ENCODE measurements at places on chromosomes 11 and 22. TPM values are rescaled to one million over a fixed set of nuclear protein-coding genes. Genes with fewer than 3 reads are reported as not detected.

Gene BBS1
- total RNA-seq: 23.7 TPM

Gene OR4C12
- not detected for total RNA-seq

Gene TPH1
- total RNA-seq: 0.13 TPM

Gene MMP1
- total RNA-seq: 0.34 TPM

GRCh38 chr22:47281126-47282106 lies 519.0 kb downstream of the TBC1D22A start:
- H3K36me3 ChIP-seq: no peaks in the 10 kb centered on the region
- H3K4me1 ChIP-seq: no peaks in the 10 kb centered on the region
- DNase-seq: no peak

DNA sequence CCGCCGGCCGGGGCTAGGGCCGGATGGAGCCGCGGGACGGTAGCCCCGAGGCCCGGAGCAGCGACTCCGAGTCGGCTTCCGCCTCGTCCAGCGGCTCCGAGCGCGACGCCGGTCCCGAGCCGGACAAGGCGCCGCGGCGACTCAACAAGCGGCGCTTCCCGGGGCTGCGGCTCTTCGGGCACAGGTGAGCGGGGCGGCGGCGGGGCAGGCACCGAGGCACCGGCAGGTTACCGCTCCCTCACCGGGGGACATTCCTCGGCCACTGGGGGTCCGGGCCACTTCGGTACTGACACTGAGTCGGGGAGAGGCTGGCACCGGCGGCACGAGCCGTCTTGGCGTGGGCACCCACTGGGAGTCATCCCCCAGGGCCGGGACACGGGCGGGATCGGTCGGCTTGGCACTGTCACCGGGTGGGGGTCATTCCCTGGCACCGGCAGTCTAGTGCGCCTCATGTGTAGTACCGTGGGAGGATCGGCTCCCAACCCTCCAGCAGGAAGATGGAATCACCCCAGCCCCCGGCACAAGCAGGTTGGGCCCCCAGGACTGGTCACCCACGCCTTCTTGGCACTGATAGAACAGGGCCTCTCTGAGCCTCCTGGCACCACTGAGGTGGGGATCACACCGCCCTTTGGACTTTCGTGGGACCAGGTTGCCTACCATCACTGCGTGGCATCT lies 511 bp downstream of the DGKZ start:
- H3K27ac ChIP-seq: peak overlapping the region; percentile 63
- peak; percentile 78 for DNase-seq
- peak overlapping the region; percentile 76 for H3K4me3 ChIP-seq
- H3K27me3 ChIP-seq: no peaks in the 10 kb centered on the region
- no peaks in the 10 kb centered on the region for H3K36me3 ChIP-seq
- H3K4me1 ChIP-seq: no peaks in the 10 kb centered on the region

DNA sequence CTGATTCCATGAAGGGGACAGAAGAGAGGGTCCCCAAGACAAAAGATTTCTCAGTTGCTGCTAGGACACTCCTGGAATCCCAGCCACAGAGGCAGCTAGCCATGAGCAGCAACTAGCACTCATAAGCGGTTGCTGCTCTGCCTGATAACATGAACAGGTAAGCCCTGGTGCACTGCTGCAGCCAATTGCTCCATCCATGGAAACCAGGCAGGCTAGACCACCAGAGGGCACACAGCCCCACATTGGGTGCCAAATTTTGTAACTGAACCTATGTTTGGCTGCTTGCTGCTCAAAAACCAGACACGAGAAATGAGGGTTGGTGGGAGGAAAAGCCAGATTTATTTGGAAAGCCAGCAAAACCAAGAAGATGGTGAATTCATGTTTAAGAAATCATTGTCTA lies 21.9 kb upstream of the QSER1 start:
- no peaks in the 10 kb centered on the region for H3K36me3 ChIP-seq
- H3K4me3 ChIP-seq: no peak overlapping the region
- DNase-seq: peak; percentile 10
- peaks cover 6% of the 10 kb centered on the region for H3K27me3 ChIP-seq
- H3K27ac ChIP-seq: no peak overlapping the region

DNA sequence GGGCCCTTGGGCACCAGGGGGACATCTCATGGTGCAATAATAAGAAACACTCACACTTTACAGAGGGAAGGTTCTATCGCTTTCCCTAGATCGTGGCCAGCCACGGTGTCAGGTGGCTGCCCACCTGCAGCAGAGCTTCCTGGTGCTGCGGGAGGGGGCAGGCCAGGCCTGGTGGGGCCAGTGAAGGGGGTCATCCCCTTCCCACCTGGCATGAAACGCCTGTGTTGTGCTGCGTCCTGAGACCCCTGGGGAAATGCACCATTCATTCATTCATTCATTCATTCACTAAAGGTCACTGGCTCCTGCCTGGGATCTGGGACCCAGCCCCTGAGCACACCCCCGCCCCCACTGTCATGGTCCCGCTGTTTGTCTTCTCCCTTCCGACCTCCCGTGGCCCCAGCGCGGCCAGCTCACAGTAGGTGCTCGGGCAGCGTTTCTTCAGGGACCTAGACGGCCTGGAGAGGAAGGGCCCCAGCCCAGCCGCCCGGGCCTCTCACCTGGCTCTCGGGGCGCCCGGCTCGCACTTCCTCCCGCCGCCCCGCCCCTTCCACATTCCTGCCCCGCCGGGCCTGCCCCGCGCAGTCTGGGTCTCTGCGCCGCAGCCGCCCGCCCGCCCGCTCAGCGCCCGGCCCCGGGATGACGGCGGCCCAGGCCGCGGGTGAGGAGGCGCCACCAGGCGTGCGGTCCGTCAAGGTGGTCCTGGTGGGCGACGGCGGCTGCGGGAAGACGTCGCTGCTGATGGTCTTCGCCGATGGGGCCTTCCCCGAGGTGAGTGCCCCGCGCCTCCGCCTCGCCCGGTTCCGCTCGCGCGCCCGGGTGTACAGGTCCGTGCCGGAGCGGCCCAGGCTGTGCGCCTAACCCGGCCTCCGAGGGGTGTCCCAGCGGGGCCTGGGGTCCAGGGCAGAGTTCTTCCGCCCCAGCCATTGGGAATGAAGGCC lies at the start of gene RHOD:
TSS of gene RHOD (plus strand) at position 581 of the 938 bp plus-strand sequence. CDS start at position 637, 56 bp downstream.
- H3K27ac ChIP-seq: peak within 1 kb of the TSS; percentile 86
- peak; percentile 66 for DNase-seq
- H3K4me3 ChIP-seq: peak within 1 kb of the TSS; percentile 33
- no peaks in the 10 kb centered on the region for H3K27me3 ChIP-seq

Measured in pancreas (tissue), 10 donors.